ENCODE measurements at places on chromosomes 1 and 21. TPM values are rescaled to one million over a fixed set of nuclear protein-coding genes. Genes with fewer than 3 reads are reported as not detected.

The SEMA4A gene
- 7.0 TPM for polyA plus RNA-seq

The DIRAS3 gene
- 3.4 TPM for polyA plus RNA-seq

The NBPF9 gene
- 11.0 TPM for polyA plus RNA-seq

The RHBG gene
- polyA plus RNA-seq = 0.86 TPM

The ZRANB2 gene
- polyA plus RNA-seq = 53.6 TPM

Measured in urinary bladder (tissue), 4 donors.